ENCODE measurements at places on chromosomes 12 and 14. TPM values are rescaled to one million over a fixed set of nuclear protein-coding genes. Genes with fewer than 3 reads are reported as not detected.

Gene RPL10L
- not detected for total RNA-seq

GRCh38 chr12:9636150-9636850, 28.6 kb upstream of the KLRB1 start:
- no peak for DNase-seq

- DNase-seq: no peak
Observed at GRCh38 chr12:48263617-48264016, 60.5 kb upstream of the OR10AD1 start.

GRCh38 chr12:107631715-107632114, 53.9 kb upstream of the PWP1 start:
- no peak for DNase-seq

DNA sequence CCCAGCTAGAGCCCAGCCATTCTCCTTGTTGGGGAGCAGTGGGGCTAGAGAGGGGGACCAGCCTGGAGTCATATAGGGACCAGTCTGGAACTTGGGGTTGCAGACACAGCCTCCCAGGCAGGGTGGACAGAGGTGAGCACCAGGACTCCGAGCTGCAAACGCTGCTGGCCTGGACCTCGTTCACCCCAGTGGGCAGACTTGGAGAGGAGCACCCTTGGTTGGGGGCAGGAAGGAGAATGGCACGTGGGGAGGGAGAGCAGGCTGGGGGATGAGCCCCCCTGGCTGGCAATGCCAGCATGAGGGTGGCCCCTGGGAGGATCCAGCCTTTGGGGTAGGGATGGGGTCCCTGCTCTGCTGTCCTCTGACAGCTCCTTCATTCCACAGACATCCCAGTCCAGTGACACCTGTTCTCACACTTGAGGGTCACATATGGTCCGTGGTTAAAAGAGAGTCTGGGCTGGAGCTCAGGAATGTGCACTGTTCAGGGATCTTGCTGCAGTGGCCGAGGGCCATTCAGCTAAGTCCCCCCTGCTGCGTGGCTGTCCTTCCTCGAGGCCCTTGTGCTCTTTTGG, 2.8 kb downstream of the LBHD2 start:
- DNase-seq: no peak

DNA sequence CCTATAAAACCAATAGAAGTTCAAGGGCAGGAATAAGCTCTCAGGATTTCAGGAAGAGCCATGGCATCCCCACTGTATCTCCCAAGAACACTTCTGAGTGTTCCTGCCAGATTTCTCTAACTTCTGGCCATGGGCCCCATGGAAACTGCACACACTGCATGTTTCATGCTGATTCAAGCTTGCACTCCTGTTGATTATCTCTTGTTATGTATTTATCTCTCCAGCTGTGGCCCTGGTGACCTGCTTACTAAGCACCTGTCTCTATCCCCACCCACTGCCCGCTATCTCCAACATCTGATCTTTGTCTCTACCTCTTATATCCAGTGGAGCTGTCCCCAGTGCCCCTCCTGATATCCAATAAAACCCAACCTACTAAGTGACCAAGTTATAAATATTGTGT, 285.3 kb downstream of the PDZRN4 start:
- no peak for DNase-seq

DNA sequence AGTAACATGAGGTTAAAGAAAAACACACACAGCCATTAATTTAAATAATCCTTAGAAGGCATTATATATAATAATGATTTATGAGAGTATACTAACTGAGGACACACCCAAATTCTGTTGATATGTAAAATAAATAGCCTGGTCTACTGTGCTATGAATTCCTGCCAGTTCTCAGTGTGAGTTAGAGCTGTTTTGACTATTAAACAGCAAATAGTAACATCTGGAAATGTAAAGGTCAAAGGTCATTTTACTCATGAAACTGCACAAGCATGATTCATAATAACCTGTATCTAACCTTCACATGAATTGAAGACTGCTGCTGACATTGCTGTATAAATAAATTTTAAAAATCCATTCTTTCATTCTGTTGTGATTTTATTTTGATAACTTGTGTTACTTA, 966.7 kb downstream of the SLC6A15 start:
- DNase-seq: no peak

Gene NINJ2
- 8.8 TPM for total RNA-seq

Gene SLC2A14
- not detected for total RNA-seq

Gene SLC48A1
- total RNA-seq: 48.9 TPM

GRCh38 chr12:46803517-46803916, 22.3 kb downstream of the SLC38A4 start:
- no peak for DNase-seq

- DNase-seq: no peak
Observed at GRCh38 chr12:80937391-80938238, at the start of gene LIN7A. Gene LIN7A (minus strand): TSS chr12:80937934. CDS start chr12:80937722, 212 bp downstream.

DNA sequence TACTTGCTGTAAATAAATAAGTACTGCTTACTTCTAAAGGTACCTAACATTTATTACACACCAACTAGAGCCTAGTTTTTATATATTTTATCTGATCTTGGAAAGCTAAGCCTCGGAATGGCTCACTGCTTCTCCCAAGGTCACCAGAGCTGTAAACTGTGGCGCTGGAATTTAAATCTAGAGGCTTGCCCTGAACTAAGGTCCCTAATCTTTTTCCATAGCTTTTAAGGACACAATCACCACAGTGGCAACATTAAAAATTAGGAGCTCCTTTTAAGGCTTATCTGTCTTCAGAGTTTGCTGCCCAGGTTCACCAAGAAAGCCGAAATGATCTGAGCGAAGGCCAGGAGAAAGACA, 670 bp downstream of the CCNB1IP1 start:
- DNase-seq: no peak

DNA sequence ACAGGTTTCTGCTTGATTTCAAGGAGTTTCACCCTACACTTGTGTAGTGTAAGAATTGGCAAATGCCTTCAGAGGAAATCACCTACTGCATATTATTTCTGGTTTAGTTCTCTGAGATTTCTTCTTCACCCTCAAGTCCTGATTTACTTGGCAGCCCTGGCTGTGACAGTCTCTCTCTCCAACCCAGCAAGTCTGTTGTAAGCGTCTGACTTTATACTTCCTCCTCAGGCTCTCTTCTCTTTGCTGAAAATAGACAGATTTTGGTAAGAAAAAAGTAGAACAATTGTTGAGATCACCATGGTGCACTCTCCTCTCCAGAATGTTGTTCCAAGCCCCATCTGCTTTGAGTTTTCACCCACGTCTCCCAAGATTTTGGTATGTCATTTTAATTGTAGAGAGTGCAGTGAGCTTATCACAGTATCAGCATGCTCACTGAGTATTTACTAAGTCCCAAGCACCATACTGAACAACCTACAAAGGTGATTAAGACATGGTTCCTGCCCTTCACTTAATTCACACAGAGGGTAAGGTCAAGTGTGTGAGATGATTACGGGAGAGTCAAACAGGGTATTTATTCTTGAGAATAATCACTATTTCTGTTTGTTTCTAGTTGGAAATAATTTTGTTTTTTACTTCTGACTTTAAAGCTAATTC, 148.7 kb downstream of the MDGA2 start:
- DNase-seq: no peak

Gene PIWIL1
- total RNA-seq: not detected

- no peak for DNase-seq
Observed at GRCh38 chr12:130333341-130333740, 4.3 kb upstream of the PIWIL1 start.

Gene ENDOU
- total RNA-seq: 0.55 TPM

- no peak for DNase-seq
Observed at GRCh38 chr12:31317471-31318395, 8.2 kb downstream of the SINHCAF start.

DNA sequence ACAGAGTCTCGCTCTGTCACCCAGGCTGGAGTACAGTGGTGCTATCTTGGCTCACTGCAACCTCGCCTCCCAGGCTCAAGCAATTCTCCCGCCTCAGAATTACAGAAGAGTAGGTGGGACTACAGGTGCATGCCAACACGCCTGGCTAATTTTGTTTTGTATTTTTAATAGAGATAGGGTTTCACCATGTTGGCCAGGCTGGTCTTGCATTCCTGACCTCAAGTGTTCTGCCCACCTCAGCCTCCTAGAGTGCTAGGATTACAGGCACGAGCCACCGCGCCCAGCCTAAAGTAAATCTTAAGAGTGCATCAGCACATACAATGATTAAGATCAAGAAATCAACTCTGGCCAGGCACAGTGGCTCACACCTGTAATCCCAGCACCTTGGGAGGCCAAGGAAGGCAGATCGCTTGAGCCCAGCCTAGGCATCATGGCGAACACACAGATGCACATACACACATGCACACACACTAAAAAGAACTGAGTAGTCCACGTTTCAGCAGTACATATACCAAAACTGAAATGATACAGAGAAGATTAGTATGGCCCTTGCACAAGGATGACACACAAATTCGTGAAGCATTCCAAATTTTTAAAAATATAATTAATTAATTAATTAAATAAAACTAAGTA, 65.0 kb downstream of the HECTD1 start:
- no peak for DNase-seq

Gene LRP1-AS
- total RNA-seq: not detected

GRCh38 chr14:44029933-44030332, 477.1 kb downstream of the FSCB start:
- DNase-seq: no peak

- DNase-seq: no peak
Observed at GRCh38 chr14:103736546-103737431, 21.2 kb downstream of the ZFYVE21 start.

Gene CREBL2
- 27.4 TPM for total RNA-seq

GRCh38 chr12:98109266-98109665, 406.1 kb upstream of the TMPO start:
- DNase-seq: no peak
